ENCODE measurements at places on chromosomes 12 and 14. TPM values are rescaled to one million over a fixed set of nuclear protein-coding genes. Genes with fewer than 3 reads are reported as not detected.

Gene GRIP1
- total RNA-seq: 17.2 TPM

DNA sequence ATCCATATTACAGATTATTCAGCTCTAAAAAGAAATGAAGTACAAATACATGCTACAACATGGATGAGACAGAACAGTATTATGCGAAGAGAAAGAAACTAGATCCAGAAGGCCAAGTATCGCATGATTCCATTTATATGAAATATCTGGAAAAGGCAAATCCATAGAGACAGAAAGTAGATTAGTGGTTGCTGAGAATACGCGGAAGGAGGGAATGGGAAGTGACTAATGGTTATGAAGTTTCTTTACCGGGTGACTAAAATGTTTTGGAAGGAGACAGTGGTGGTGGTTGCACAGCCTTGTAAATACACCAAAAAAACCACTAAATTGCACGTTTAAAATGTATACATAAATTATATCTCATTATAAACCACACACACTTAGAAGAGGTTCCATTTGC, 12.5 kb downstream of the PRDM4 start:
- peaks cover 6% of the 10 kb centered on the region for H3K4me1 ChIP-seq
- DNase-seq: no peak
- H3K36me3 ChIP-seq: peaks cover 57% of the 10 kb centered on the region
- H3K4me3 ChIP-seq: no peak overlapping the region
- H3K27me3 ChIP-seq: no peaks in the 10 kb centered on the region

Gene ACSS3
- 34.4 TPM for total RNA-seq

Gene TSHR
- 711 TPM for total RNA-seq

DNA sequence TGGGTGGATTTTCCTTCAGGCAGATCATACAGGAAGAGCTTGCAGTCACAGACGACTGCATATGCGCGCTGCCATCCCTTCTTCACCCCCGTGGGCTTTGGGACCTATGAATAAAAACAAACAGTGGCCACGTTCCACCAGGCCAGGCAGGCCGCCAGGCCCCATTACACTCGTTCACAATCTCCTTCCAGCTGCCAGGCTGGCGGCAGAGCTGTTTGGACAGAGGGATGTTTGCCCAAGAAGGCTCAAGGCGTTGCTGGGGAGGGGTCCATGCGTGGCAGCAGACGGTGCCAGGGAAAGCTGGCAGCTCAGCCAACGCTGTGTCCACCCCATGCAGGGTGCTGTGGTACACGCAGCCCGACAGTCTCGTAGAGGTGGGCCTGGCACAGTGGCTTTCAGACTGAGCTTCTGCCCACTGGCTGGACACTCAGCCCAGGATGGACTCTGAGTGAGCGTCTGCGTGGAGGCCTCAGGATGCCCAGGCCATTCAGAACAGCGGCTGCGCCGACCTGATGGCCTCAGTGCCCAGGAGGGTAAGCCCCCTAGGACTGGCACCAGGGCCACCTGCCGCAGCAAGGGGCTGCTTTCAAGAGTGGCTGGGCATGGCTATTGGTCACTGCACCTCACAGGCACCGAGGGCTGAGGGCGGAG, 27.5 kb downstream of the AMN start:
- H3K4me1 ChIP-seq: peaks cover 26% of the 10 kb centered on the region
- H3K36me3 ChIP-seq: peaks cover 48% of the 10 kb centered on the region
- peak overlapping the region; percentile 38 for H3K27ac ChIP-seq
- no peaks in the 10 kb centered on the region for H3K27me3 ChIP-seq
- H3K4me3 ChIP-seq: no peak overlapping the region
- peak; percentile 92 for DNase-seq

Gene TMPRSS12
- total RNA-seq: not detected

GRCh38 chr14:103818422-103818821, 29.0 kb downstream of the PPP1R13B start:
- H3K36me3 ChIP-seq: no peaks in the 10 kb centered on the region
- no peaks in the 10 kb centered on the region for H3K27me3 ChIP-seq
- DNase-seq: peak; percentile 34
- peaks cover 64% of the 10 kb centered on the region for H3K4me1 ChIP-seq

- H3K36me3 ChIP-seq: no peaks in the 10 kb centered on the region
- H3K27me3 ChIP-seq: no peaks in the 10 kb centered on the region
- H3K27ac ChIP-seq: no peak overlapping the region
- no peak overlapping the region for H3K4me3 ChIP-seq
- no peak for DNase-seq
- H3K4me1 ChIP-seq: no peaks in the 10 kb centered on the region
Measured at GRCh38 chr14:106507354-106507753, 981.0 kb downstream of the TMEM121 start.

- DNase-seq: no peak
- H3K4me1 ChIP-seq: no peaks in the 10 kb centered on the region
- H3K27me3 ChIP-seq: no peaks in the 10 kb centered on the region
- H3K4me3 ChIP-seq: no peak overlapping the region
Measured at GRCh38 chr12:26514364-26514763, 318.6 kb downstream of the ITPR2 start.

DNA sequence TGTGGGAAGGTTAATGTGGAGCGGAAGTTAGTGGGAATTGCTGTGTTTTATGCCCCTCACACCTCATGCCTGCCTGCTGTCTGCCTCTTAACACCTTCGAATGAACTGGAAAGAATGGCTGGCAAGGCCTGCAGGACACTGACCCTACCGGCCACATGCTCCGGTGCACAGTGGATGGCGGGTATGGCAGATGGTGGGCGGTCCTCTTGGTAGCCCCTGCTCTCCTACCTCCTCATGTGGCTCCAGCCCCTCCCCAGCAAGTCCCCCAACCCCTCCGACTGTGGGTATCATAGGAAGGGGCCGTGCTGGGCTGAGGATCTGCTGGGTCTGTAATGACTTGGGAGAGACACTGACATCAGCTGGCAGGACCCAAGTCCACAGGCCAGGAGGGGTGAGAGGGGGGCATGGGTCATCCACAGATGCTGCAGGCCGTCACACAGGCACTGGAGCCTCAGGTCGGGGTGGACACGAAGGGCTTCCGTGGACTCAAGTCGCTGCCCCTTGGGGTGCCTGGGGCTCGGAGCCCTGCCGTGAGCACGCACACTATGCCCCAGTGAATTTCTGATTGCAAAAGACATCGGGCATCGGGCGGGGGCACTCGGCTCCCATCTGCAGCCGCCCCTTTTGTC, 77.4 kb downstream of the KIF26A start:
- no peaks in the 10 kb centered on the region for H3K4me1 ChIP-seq
- no peaks in the 10 kb centered on the region for H3K36me3 ChIP-seq
- no peaks in the 10 kb centered on the region for H3K27me3 ChIP-seq
- no peak overlapping the region for H3K4me3 ChIP-seq
- DNase-seq: no peak

Gene CCDC184
- total RNA-seq: not detected

DNA sequence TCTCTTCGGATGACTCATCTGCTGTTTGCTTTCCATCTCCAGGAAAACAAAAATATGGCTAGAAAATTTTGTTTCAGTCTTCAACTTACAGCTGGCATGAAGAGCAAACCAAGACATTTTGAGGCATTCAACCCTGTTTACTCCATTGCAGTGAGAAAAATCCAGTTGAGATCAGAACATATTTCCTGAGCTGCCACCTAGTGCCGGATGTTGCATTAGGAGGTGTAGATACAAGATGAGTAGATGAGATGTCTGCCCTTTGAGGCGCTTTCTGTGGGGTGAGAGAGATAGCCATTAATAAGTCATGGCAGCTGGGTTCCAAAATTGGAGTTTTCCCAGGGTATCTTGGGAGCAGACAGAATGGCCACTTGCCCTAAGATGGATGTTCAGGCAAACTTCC, 171.1 kb downstream of the PRKCH start:
- no peaks in the 10 kb centered on the region for H3K36me3 ChIP-seq
- H3K27ac ChIP-seq: peak overlapping the region; percentile 80
- DNase-seq: no peak
- H3K4me3 ChIP-seq: no peak overlapping the region
- H3K27me3 ChIP-seq: no peaks in the 10 kb centered on the region

DNA sequence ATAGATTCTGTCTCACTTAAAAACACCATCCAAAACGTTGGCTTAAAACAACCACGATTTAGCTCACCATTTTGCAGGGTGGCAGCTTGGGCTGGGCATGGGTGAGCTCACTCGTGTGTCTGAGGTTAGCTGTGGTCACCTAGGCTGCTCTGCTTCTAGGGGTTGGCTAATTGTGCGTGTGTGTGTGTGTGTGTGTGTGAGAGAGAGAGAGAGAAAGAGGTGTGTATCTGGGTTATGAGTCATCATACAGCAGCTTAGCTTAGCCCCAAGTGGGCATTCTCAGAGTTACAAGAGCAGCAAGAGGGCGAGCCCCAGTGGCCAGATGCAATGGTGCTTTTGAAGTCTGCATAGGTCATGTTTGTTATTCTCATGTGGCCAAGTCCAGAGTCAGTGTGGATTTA, 6.0 kb downstream of the FBXW8 start:
- no peak overlapping the region for H3K4me3 ChIP-seq
- no peaks in the 10 kb centered on the region for H3K36me3 ChIP-seq
- peak; percentile 82 for DNase-seq
- peaks cover 68% of the 10 kb centered on the region for H3K4me1 ChIP-seq

Gene ORMDL2
- 39.2 TPM for total RNA-seq

DNA sequence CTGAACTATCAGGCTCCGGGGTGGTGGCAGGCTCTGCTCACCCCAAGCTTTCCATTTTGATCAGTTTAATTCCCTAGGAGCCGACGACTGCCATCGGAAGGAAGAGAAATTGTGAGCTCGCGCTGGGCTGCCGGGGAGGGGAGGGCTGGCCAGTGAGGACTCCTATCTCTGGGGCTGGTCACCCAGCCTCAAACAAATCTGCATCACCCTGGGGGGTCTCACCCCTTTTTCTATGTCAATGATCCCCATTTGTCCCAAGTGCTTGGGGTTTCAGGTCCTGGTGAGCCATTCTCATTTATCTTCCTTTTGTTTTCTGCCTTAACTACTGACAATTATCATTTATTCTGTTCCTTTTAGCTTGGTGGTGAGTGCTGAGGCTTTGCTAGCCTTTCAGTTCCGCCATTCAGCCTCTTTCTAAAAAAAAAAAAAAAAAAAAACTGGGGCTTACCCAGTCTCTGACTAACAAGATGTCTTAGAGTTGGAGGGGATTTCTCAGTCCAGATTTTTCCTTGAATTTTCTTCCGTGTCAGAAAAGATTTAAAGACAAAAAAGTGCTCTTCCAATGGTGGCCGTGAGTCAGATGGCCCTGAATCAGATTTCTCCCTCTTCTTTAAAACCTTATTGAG, 22.8 kb upstream of the USP44 start:
- no peak overlapping the region for H3K4me3 ChIP-seq
- H3K36me3 ChIP-seq: no peaks in the 10 kb centered on the region
- no peaks in the 10 kb centered on the region for H3K4me1 ChIP-seq
- H3K27ac ChIP-seq: no peak overlapping the region

Gene MMP14
- 88.4 TPM for total RNA-seq

GRCh38 chr12:98397323-98398105, 117.9 kb upstream of the TMPO start:
- peaks cover 8% of the 10 kb centered on the region for H3K4me1 ChIP-seq
- no peaks in the 10 kb centered on the region for H3K36me3 ChIP-seq
- H3K4me3 ChIP-seq: no peak overlapping the region
- H3K27me3 ChIP-seq: no peaks in the 10 kb centered on the region
- peak; percentile 87 for DNase-seq
- H3K27ac ChIP-seq: peak overlapping the region; percentile 20

- no peak overlapping the region for H3K4me3 ChIP-seq
- H3K4me1 ChIP-seq: no peaks in the 10 kb centered on the region
- no peaks in the 10 kb centered on the region for H3K27me3 ChIP-seq
- no peak overlapping the region for H3K27ac ChIP-seq
Measured at GRCh38 chr12:123787466-123787865, 25.4 kb downstream of the DNAH10 start.

Gene RAN
- total RNA-seq: 123 TPM

DNA sequence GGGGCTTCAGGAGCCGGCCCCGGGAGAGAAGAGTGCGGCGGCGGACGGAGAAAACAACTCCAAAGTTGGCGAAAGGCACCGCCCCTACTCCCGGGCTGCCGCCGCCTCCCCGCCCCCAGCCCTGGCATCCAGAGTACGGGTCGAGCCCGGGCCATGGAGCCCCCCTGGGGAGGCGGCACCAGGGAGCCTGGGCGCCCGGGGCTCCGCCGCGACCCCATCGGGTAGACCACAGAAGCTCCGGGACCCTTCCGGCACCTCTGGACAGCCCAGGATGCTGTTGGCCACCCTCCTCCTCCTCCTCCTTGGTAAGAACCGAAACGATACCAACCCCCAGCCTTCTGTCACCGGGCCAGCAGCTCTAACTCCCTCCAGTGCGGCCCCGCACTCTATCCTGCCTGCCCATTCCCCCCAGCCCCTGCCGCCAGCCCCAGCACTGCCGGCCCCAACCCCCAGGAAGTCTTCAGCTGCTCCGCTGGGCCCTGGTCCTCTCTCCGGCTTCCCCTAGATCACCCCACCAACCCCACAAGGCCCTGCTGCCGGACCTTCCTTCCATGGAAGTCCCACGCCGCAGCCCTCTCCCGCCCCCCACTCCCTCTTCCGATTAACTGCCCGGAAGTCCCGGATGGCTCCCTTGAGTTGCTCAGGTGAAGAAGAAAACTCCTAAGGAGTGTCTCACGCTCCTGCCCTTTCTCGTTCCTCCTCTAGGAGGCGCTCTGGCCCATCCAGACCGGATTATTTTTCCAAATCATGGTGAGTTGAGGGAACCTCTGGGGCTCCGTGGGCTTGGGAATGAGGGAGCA, 693 bp downstream of the LRP10 start:
- peaks cover 14% of the 10 kb centered on the region for H3K4me1 ChIP-seq
- H3K27ac ChIP-seq: peak overlapping the region; percentile 96
- H3K27me3 ChIP-seq: no peaks in the 10 kb centered on the region
- H3K4me3 ChIP-seq: peak overlapping the region; percentile 83
- peaks cover 35% of the 10 kb centered on the region for H3K36me3 ChIP-seq
- DNase-seq: peak; percentile 90

- no peaks in the 10 kb centered on the region for H3K36me3 ChIP-seq
- no peak overlapping the region for H3K4me3 ChIP-seq
- peak overlapping the region; percentile 12 for H3K27ac ChIP-seq
- DNase-seq: no peak
Measured at GRCh38 chr14:51546603-51547258, 105.0 kb upstream of the FRMD6 start.

DNA sequence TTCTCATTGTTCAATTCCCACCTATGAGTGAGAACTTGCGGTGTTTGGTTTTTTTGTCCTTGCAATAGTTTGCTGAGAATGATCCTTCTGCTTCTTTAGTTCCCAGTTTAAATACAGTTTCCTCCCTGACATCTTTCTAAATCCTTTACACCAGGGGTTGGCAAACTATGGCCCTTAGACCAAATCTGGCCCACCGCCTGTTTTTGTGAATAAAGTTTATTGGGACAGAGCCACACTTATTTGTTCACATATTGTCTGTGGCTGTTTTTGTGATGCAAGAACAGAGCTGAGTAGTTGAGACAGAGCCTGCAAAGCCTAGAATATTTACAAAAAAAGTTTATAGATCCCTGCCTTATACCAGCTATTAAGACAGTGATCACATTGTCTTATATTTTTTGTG, 53.7 kb downstream of the SERPINA10 start:
- no peak overlapping the region for H3K27ac ChIP-seq
- H3K27me3 ChIP-seq: no peaks in the 10 kb centered on the region
- no peak overlapping the region for H3K4me3 ChIP-seq
- no peaks in the 10 kb centered on the region for H3K36me3 ChIP-seq
- H3K4me1 ChIP-seq: no peaks in the 10 kb centered on the region

- peak within 1 kb of the TSS; percentile 90 for H3K27ac ChIP-seq
- DNase-seq: peak; percentile 36
- H3K27me3 ChIP-seq: no peaks in the 10 kb centered on the region
- H3K36me3 ChIP-seq: no peaks in the 10 kb centered on the region
Measured at GRCh38 chr14:32201816-32202490, at the start of gene RNU6-7. Gene RNU6-7, plus strand, starts transcription at chr14:32202045.

Gene CLEC4C
- total RNA-seq: not detected

Gene RDH16
- total RNA-seq: not detected

- H3K27ac ChIP-seq: no peak overlapping the region
- no peaks in the 10 kb centered on the region for H3K4me1 ChIP-seq
- no peaks in the 10 kb centered on the region for H3K27me3 ChIP-seq
- H3K36me3 ChIP-seq: no peaks in the 10 kb centered on the region
- DNase-seq: no peak
- no peak overlapping the region for H3K4me3 ChIP-seq
Measured at GRCh38 chr14:102116361-102117180, 23.1 kb upstream of the WDR20 start.
